ENCODE measurements at places on chromosomes 11 and 22.

DNA sequence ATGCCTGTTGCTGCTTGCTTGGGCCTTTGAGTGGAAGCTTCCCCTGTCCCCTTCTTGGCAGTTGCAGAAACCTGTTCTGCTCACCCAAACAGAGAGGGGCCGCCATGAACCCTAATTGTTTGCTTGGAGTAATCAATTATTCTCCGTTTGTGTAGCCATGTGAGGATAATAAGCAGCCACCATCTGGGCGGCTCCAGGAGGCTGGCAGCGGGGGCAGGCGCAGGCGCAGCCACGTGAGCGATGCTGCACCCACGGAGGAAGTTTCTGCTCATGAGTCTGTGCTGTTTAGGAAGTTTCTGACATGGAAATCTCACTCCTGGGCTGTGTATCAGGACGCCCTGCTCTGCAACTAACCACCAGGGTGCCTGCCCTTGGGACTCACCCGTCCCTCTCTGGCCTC is 90.1 kb downstream of the MPPED1 start:
- no peak for DNase-seq

GRCh38 chr11:30585125-30585891 is 845 bp downstream of the MPPED2 start:
- no peak for DNase-seq

DNA sequence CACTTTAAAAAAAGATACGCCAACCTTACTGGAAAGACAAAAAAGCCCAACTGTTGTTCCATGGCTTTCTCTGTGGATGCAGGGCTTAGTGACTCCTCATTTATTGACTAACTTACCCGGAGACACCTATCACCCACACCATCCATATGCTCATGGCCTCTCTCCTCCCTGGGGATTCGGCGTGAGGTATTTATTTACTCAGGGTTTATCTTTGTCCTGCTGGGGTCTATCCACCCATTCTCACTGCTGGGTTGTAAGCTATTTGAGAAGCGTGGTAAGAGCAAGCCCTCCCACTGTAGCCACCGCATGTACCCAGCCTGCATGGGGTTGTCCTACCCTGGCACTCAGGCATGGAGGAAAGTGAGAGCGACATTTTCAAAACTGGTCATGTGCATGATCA is 93.6 kb downstream of the NELL1 start:
- DNase-seq = no peak

DNA sequence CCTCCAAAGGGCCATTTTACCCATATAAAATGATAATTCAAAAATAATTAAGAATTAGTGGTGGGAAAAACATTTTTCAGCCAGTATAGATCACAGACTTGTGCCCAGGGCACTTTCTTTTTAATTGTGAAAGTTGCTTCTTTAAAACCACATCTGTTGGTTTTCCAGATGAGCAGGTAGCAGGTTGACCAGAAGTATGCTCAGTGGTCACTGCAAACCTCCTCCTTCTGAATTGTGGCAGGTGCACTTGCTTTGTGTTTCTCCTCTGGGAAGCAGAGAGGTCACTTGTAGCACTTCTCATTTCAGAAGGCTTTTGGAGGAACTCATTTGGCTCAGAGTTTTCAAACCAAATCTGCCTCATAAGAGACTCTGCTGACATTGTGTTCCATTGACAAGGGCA is 24.6 kb upstream of the CWF19L2 start:
- no peak for DNase-seq

GRCh38 chr11:57311109-57311936 is 13.4 kb downstream of the TNKS1BP1 start:
- no peak for DNase-seq

DNA sequence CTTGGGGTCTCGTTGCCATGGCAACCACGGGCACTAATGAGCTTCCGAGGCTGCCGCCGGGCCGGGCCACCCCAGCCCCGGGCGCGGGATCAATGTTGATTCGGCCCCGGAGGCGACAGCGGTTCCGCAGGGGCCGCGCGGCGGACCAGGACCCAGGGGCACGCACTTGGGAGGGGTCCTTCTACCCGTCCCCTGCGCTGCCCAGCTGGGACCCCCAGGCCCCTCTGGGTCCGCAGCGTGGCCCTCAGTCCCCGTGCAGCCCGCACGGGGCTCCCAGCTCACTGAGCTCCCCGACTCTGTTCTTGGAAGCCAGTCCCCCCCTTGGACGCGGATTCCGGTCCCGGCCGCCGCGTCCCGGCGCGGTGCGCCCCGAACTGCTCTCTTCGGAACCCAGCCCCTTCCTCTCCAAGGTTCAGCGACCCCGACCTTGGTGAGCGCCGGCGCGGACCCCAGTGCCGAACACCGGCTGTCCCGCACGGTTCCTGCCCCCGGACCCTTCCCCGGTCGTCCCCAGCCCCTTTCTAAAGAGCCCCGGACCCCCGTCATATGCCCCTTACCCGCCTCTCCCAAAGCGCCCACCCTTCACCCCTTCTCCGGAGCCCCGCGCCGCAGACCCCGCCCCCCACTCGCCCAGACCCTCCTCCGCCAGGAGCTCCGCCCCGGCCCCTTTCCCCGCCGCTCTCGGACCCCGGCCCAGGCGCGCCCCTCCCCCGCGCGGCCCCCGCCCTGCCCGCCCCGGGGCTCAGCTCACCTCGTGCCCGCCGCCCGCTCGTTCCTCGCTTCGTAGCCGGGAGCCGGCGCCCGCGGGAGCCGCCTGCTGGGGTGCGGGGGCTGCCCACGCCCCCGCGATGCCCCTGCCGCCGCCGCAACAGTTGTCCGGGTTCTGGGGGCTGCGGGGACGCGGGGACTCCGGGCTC is 18.3 kb upstream of the SHISAL1 start:
- DNase-seq = no peak

DNA sequence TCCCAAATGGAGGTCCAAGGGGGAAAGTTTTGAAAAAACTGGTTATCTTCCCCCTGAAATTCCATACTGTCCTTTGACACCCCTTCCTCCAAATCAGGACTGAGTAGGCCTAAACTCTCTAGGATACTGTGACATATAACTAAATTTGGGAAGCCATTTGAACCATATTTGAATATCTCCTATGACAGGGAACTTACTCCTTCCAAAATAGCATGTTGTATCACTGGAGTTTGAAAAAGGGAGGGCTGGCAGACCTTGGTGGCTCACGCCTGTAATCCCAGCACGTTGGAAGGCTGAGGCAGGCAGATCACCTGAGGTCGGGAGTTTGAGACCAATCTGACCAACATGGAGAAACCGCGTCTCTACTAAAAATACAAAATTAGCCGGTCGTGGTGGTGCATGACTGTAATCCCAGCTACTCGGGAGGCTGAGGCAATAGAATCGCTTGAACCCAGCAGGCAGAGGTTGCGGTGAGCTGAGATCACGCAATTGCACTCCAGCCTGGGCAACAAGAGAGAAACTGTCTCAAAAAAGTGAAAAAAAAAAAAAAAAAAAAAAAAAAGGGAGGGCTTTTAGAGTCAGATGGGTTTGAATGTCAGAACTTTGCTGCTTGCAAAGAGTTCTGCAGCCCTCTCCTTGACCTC is 42.4 kb downstream of the PIK3C2A start:
- no peak for DNase-seq

DNA sequence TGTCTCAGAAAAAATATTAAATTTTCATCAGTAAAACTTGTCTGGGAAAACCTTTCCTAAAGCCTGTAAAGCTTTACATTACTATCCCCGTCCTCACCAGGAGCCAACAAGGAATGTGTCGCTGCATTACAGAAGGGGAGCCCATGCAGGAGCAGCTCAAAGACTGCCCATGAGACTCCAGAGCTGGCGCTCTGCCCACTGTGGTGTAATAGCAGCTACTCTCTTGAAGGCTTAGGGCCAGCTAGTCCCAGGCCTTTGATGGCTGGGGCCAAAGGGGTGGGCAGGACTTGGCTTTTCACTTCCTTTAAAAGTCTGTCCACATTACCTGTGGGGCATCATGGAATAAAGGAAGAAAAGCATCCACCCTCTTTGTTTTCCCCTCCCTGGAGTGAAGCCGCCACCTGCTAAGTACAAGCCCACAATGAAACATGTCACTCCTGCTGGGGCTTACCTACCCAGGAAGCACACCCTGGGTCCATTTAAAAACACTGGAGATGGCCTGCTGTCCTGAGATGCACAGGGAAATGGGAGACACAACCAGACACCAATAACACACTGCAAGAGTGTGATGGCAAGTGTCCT is 150.7 kb downstream of the ADAMTS15 start:
- DNase-seq = no peak

DNA sequence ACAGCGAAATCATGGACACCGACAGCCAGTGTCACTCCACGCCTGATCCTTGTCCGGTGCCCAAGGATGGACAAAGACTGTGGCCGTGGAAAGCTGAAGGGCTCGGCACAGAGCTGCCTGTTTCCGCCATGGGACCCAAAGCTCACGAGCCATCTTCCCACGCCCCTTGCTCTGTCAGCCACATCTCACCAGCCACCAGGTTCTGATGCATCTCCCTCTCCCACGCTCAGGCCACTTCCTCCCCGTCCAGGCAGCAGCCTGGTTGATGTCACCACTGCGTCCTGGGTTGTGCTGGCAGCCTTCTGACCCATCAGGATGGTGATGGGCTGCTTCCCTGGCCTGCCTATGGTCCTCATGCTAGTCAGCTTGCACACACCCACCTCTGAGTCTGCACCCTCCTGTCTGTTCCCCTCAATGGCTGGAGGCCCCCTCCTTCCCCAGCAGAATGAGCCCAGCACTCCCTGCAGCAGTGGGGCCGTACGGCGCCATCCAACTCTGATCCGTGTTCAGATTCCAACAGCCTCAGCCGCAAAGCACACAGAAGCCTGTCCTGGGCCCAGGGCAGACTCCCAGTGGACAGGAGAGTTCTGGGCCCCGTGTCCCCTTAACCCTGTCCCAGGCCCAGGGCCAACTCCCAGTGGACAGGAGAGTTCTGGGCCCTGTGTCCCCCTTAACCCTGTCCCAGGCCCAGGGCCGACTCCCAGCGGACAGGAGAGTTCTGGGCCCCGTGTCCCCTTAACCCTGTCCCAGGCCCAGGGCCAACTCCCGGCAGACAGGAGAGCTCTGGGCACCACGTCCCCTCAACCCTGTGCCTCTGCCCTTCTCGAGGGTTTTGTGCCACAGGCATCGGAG is 259.5 kb downstream of the BRD1 start:
- DNase-seq = no peak

DNA sequence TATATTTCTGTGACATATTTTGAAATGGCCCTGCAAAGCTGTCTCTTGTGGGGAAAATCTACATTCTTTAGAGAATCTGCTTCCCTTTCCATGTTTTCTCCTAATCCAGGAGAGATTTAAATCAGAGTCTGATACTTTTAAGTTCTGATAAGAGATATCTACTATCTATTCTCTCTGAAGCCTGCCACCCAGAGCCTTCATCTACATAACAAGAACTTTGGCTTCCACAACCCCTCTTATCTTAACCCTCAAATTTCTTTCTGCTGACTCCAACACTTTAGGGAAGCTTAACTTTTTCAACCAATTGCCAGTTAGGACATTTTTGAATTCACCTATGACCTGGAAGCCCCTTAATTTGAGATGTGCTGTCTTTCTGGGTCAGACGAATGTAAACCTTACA is 965.2 kb downstream of the TBC1D22A start:
- DNase-seq = no peak

- DNase-seq = no peak
These were observed 1.6 kb downstream of the OR56B1 start for GRCh38 chr11:5737670-5738392.

DNA sequence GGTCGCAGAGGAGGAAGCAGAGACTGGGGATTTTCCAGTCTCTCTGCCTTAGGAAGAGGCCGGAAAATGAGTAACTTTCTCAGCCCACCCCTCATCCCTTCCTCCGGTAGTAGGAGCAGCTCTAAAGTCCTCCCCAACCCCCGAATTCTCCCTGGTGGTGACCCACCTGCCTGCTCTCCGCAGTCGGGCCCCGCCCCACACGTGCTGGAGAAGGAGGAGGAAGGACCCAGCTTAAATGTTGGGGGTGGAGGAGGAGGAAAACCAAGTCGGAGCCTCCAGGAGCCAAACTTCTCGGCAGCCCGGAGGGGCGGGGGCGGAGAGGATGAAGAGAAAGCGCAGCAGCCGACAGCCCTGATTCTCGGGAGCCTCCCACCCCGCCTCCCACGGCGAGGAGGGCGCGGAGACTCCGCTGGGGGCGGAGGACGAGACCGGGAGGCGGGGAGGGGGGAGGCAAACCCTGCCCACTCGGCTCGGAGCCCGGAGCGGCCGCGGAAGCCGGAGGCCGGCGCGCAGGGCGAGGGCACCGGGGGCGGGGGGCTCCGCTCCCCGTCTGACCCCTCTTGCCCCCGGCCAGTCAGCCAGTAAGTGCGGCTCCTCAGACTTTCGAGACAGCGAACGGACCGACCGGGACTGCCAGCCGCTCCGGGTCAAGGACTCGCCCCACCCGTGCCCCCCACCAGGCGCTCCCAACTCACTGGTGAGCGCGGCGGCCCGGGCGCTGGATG is at the start of gene TPBGL:
TPBGL (plus strand) TSS at position 464 of the 725 bp plus-strand sequence. CDS start 276 bp downstream, outside the sequence.
- DNase-seq = no peak

GRCh38 chr11:67582011-67582410 is 1.6 kb upstream of the GSTP1 start:
- DNase-seq = no peak

DNA sequence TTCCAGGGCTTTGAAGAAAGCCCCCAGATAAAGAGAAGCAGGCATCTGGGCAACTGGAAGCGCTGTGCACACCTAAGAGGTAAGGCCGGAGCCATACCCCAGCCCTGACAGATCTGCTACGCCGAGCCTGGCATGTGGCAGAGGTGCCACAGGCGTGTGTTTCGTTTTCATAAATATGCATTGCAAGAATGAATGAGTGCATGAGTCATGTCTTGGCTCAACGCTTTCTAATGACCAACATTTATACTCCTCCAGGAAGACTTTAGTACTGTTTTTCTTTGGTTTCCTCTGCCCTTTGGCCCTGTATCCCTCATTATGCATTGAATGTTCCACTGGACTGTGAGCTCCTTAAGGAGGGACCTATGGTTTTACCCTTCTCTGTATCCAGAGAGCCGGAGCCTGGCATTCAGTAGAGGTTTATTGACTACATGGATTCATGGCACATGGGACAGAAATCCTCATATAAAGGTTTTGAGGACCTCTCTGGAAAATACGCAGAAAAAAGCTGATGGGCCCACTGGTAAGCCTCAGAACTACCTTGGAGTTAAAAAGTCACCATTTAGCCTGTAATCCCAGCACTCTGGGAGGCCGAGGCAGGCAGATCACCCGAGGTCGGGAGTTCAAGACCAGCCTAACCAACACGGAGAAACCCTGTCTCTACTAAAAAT is 38.9 kb upstream of the CSNK2A3 start:
- no peak for DNase-seq

DNA sequence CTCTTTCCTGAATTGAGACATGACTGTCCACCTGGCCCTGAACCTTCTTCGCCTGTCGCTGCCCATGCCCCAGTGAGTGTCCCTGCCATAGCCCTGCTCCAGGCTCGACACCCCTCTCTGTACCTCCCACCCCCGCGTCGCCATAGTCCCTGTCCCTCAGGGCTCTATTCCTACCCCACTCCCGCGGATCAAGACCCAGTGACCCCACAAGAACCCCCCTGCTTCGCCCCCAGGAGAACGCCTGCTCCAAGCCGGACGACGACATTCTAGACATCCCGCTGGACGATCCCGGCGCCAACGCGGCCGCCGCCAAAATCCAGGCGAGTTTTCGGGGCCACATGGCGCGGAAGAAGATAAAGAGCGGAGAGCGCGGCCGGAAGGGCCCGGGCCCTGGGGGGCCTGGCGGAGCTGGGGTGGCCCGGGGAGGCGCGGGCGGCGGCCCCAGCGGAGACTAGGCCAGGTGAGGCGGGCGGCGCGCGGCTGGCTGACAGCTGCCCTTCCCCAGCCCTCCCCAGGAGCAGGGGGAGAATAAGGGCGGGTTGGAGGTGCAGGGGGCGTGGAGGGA is 5.6 kb downstream of the NRGN start:
- no peak for DNase-seq
